ENCODE measurements at places on chromosomes 1 and 21. TPM values are rescaled to one million over a fixed set of nuclear protein-coding genes. Genes with fewer than 3 reads are reported as not detected.

KIF26B gene
- 20.9 TPM for total RNA-seq

CASZ1 gene
- not detected for total RNA-seq

KANK4 gene
- total RNA-seq, result 0.09 TPM

C8B gene
- not detected for total RNA-seq

KIF17 gene
- 3.0 TPM for total RNA-seq

FCRL2 gene
- not detected for total RNA-seq

LYPD8 gene
- not detected for total RNA-seq

C2CD2 gene
- 20.2 TPM for total RNA-seq

NBPF19 gene
- total RNA-seq, result 13.9 TPM

GPR25 gene
- total RNA-seq, result not detected

PLPPR4 gene
- 2.8 TPM for total RNA-seq

TEX38 gene
- not detected for total RNA-seq

SERPINC1 gene
- not detected for total RNA-seq

MATN1 gene
- 0.25 TPM for total RNA-seq

S100A7 gene
- total RNA-seq, result not detected

BRDT gene
- not detected for total RNA-seq

FMOD gene
- total RNA-seq, result 6.6 TPM

CNR2 gene
- under 0.01 TPM for total RNA-seq

SPOCD1 gene
- 37.2 TPM for total RNA-seq

SIKE1 gene
- total RNA-seq, result 37.4 TPM

FYB2 gene
- total RNA-seq, result not detected

ARMH1 gene
- total RNA-seq, result 1.7 TPM

TENT5C gene
- total RNA-seq, result 0.45 TPM

RXRG gene
- not detected for total RNA-seq

BTG2 gene
- 18.2 TPM for total RNA-seq

CTSE gene
- not detected for total RNA-seq

LEPROT gene
- 32.6 TPM for total RNA-seq

IQGAP3 gene
- total RNA-seq, result 28.7 TPM

C1orf116 gene
- total RNA-seq, result not detected

SORT1 gene
- 3.0 TPM for total RNA-seq

OR10Z1 gene
- not detected for total RNA-seq

DUSP10 gene
- 8.0 TPM for total RNA-seq

SLC2A1 gene
- total RNA-seq, result 16.3 TPM

TPTE gene
- total RNA-seq, result not detected

ATP5PF gene
- total RNA-seq, result 98.9 TPM

TRIM63 gene
- total RNA-seq, result 1.5 TPM

PKP1 gene
- under 0.01 TPM for total RNA-seq

CLDN8 gene
- total RNA-seq, result not detected

AIM2 gene
- not detected for total RNA-seq

TEKT2 gene
- 2.1 TPM for total RNA-seq

PLEKHN1 gene
- 0.54 TPM for total RNA-seq

SLC1A7 gene
- total RNA-seq, result 3.8 TPM

DIO1 gene
- not detected for total RNA-seq

CFHR3 gene
- total RNA-seq, result not detected

SPATA46 gene
- total RNA-seq, result not detected

TP73 gene
- total RNA-seq, result 0.18 TPM

SPRR3 gene
- not detected for total RNA-seq

PRELP gene
- 1.4 TPM for total RNA-seq

TTC34 gene
- 0.41 TPM for total RNA-seq

PGBD5 gene
- total RNA-seq, result not detected

PTPN7 gene
- not detected for total RNA-seq

ABCA4 gene
- total RNA-seq, result 0.09 TPM

COL16A1 gene
- 133 TPM for total RNA-seq

PRR9 gene
- total RNA-seq, result not detected

HEYL gene
- not detected for total RNA-seq

AUNIP gene
- 4.8 TPM for total RNA-seq

UBXN10 gene
- not detected for total RNA-seq

SHE gene
- 0.49 TPM for total RNA-seq

All from fibroblast of the aortic adventitia (primary cell).